ENCODE measurements at places on chromosomes 4 and X. TPM values are rescaled to one million over a fixed set of nuclear protein-coding genes. Genes with fewer than 3 reads are reported as not detected.

The PALLD gene
- 18.4 TPM for total RNA-seq

The GLUD2 gene
- total RNA-seq, result 0.90 TPM

The DCAF4L1 gene
- total RNA-seq, result not detected

The SMIM31 gene
- not detected for total RNA-seq

The PRSS12 gene
- total RNA-seq, result under 0.01 TPM

The CORIN gene
- total RNA-seq, result not detected

The SSX4B gene
- not detected for total RNA-seq

The H2BW2 gene
- total RNA-seq, result not detected

The ASB9 gene
- total RNA-seq, result 0.18 TPM

The RAB33B gene
- 8.1 TPM for total RNA-seq

The SLC34A2 gene
- total RNA-seq, result not detected

The GSPT2 gene
- total RNA-seq, result 4.5 TPM

The RNF150 gene
- 0.54 TPM for total RNA-seq

The FRAS1 gene
- total RNA-seq, result 10.0 TPM

The HTN1 gene
- not detected for total RNA-seq

The RIPPLY1 gene
- total RNA-seq, result not detected

The USP46 gene
- 9.9 TPM for total RNA-seq

The ATP1B4 gene
- not detected for total RNA-seq

All from cardiac atrium fibroblast (primary cell).